Right ventricle myocardium superior (tissue), 1 donor: ENCODE measurements at places on chromosomes 5 and 9. TPM values are rescaled to one million over a fixed set of nuclear protein-coding genes. Genes with fewer than 3 reads are reported as not detected.

GRCh38 chr9:30504502-30504905 is 1879.9 kb upstream of the ACO1 start:
- DNase-seq: no peak

- DNase-seq: no peak
Measured at GRCh38 chr5:66898241-66898995, 298.2 kb downstream of the CD180 start.

S1PR3 gene
- total RNA-seq: 28.2 TPM

- no peak for DNase-seq
Measured at GRCh38 chr9:18849890-18850677, 182.9 kb downstream of the SAXO1 start.

EPB41L4B gene
- 9.9 TPM for total RNA-seq

DMRTA1 gene
- 0.97 TPM for total RNA-seq

GRCh38 chr9:85114799-85115198 is 445.3 kb downstream of the NTRK2 start:
- no peak for DNase-seq

DNA sequence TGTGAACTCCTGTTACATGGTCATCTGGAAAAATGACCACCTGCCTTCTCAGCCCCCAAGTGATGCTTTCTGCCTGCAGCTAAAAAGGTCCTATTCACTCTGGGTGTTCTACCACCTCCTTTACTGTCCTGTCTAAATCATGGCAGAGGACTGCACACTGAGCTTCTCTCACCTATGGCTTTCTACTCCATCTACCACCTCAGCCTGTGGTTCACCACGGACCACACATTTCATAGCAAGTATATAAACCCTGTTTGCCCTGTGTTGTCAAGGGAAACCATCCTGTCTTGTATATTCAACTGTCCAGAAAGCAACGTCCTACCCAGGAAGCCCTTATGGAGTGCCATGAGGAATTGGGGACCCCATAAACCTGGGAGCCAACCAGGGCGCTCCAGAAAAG is 167.4 kb upstream of the ITGA1 start:
- DNase-seq: no peak

GRCh38 chr5:158985492-158985891 is 114.2 kb downstream of the EBF1 start:
- no peak for DNase-seq

CDX1 gene
- not detected for total RNA-seq

DNA sequence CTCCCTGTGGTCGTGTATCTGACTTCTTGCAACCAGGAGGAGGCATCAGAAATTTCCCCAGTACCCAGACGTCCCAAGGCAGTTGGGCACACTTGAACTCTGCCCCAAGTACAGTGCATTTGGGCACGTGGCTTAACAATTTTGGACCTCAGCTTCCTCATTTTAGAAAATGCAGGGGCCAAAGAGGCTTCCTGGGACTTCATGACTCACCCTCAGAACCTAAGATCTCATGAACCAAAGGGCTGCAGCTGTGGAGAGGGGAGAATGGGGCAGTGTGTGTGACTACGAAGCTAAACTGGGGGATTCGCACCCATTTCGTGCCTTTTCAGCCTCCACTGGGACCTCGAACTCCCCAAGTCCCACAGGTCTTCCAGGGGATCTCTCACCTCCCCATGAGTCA is 59.2 kb downstream of the SYK start:
- DNase-seq: no peak

IFNA21 gene
- total RNA-seq: not detected

GRCh38 chr9:90189306-90189705 is 453.3 kb downstream of the DIRAS2 start:
- no peak for DNase-seq

- no peak for DNase-seq
Measured at GRCh38 chr9:21831841-21832509, 29.5 kb downstream of the MTAP start.

DNA sequence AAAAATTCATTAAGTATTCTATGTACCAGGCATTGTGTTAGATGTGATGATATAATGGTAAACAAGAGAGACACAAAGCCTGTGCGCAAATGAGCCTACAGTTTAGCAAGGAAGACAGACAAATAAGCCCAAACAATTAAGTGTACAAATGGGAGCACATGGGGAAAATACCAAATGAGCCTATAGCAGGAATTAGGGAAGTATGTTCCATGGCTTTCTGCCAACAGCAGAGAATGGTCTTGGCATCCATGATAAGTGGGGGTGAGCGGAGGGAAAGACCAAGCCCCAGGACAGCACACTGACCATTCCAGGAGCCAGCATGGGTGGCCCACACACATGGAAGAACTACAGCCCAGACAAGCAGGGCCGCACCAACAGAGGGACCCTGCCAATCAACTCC is 369.7 kb downstream of the DEPDC1B start:
- no peak for DNase-seq

DNA sequence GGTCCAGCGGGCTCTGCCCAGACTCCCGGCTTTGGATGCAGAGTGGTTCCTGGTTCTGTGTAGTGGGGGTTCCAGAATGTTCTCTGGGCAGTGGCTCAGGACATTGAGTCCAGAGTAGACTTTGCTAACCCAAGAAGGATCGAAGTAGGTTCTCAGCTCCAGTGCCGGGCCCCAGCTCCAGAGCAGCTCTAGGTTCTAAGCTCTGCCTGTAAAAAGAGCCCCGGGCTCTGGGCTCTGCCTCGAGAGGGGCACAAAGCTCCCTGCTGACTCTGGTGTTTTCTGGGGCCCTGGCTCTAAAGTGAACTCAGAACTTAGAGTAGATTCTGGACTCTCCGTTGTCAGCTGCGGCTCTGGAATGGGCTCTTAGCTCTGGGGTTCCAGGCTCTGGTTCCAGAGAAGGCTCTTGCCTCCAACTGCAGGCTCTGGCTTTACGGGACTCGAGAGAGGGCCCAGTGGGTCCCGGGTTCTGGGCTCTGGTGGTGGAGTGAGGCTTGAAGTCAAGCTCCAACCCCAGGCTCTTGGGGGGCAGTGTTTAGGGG is 414 bp downstream of the WDR38 start:
- no peak for DNase-seq

DNA sequence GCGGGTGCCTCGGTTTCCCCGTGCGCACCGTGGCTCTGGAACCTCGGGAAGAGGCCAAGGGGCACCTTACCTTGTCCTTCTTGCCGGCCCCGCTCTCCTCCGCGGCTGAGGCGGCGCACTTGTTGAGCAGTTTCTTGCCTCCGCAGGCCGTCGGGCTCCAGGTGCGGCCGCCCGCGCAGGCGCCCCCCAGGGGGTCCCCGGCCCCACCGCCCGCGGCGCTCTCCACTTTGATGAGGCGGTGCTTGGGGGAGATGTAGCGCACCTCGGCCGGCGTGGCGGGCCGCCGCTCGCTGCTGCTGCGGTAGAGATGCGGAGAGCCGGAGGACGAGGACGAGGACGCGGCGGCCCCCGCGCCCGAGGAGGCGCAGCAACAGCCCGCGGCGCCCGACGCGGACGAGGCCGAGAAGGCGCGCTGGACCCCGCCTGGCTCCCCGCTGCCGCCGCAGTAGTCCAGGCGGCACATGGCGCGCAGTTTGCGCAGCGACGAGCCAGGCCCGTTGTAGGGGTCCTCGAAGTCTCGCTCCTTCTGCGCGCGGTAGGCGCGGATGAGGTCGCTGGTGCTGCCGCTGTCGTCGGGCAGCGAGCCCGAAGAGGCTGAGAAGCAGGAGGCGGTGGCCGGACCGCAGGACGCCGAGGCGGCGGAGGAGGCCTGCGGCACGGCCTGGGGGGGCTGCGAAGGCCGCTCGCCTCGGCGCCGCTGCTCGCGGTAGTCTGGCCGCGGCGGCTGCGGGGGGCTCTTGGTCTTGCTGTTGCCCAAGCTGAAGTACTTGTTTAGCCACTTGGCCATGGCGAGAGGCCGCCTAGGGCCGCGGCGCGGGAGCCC is 957 bp downstream of the SHB start:
- no peak for DNase-seq

ARRDC1 gene
- total RNA-seq: 15.7 TPM

IL13 gene
- not detected for total RNA-seq

DNA sequence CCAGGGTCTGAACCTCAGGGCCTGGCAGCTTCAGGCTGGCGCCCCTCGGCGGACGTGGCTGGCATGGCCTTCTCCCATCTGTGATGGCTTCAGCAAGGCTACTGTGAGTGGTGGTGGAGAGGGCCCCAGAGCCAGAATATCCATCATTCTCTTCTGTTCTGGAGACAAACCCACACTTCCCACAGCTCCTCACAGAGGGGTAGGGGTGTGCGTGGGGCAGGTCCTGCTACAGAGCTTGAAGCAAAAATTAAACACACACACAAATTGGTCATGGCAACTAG is 9.6 kb downstream of the GPX3 start:
- peak; percentile 50 for DNase-seq

- no peak for DNase-seq
Measured at GRCh38 chr9:34072868-34073590, 24.3 kb upstream of the UBAP2 start.

DNA sequence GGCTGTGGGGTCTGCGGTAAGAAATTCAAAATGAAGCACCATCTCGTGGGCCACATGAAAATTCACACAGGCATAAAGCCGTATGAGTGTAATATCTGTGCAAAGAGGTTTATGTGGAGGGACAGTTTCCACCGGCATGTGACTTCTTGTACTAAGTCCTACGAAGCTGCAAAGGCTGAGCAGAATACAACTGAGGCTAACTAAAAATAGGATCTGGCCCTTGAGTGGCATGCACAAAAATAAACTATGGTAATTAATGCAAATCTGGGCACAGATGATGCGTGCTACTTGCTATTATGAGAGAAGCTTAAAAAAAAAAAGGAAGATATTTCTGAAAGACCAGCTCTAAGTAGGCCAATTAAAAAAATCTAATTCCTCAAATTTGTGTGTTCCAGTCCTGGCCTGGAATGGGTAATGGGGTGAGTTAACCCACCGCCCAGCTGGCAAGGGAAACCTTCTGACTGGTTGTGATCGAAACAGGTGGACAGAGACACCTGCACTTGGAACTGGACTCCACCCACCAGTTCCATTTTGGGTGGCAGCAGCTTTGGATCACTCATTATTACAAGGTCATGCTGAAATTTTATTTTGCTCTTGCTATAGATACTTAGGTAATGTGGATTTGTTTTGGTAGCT is 26.6 kb upstream of the ZBTB34 start:
- DNase-seq: no peak

DNA sequence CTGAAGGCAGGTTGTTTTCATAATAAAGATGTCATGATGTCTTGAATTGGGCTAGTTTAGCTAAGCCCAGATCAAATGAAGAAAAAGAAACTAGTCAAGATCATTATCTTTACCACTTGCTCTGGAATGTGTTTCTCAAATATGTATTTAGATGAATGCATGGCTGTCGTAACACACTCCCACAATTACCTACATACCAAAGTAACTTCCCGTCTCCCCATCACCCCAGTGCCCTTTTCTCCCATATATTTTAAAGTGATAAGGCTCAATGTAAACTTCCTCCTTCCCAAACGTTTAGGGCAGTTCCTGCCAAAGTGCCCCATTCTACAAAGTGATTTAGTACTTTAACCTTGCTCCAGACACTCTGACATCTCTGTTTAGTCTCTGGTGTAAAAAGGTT is 61.4 kb downstream of the SLC1A3 start:
- no peak for DNase-seq

DNA sequence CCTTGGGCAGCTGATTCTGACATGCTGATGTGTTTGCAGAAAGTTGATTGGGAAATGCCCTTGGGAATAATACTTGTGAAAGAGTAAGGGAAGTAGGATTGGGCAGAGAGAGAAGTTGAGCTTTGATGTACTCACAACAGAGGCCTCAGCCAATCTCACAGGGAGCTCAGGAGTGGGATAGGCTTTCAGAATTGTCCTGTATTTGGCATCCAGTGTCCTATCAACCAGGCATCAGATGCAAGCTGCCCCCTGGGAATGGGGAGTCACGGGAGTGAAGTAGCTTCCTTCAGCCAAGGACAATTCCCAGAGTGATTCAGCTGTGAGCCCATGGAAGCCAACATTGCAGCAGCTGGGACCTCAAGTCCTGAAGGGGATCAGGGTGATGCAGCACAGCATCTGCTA is 39.6 kb downstream of the DMAC1 start:
- peak; percentile 45 for DNase-seq

DNA sequence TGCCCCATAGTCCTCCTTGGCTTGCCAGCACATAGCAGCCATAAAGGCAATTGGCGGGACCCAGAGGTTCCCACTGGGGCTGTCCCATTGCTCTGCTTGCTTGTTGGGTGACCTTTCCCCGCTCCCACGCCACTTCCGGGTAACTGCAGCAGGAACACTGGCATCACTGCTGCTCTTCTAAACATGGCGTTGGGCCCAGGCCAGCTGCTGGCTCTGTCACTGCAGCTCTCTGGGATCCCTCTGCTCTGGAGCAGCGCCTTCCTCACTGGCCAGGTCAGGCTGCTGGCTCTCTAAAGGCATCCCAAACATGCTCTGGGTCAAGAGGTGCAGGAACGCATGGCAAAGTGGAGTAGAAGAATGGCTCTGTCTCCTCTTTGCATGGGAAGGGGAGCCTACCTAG is 92.9 kb downstream of the DRD1 start:
- DNase-seq: peak; percentile 65

DNA sequence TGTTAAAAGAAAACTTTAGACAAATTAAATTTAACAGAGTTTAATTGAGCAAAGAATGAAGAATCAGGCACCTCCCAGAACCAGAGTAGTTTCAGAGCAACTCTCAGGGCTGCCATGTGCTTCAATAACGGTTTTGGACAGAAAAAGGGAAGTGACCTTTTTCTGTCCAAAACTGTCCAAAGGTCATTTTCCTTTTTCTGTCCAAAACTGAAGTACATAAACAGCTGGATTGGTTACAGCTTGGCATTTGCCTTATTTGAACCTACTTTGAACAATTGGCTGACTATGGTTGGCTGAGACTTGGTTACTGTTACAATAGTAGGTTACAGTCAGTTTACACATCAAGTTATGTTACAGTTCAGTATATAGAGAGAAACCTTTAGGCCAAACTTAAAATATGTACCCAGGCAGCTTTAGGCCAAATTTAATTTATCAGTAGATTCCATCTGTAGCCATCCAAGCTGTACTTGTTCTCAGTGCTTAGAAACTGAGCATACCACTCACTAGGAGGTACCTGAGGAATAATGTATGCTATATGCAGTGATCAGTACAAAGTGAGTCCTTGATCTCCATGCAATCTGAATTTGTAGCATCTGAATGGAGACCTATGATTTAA is 44.0 kb downstream of the C9orf85 start:
- DNase-seq: no peak

- no peak for DNase-seq
Measured at GRCh38 chr5:39811381-39811780, 386.6 kb upstream of the DAB2 start.

PCDHB11 gene
- total RNA-seq: 0.73 TPM

YIPF5 gene
- 21.3 TPM for total RNA-seq

DNA sequence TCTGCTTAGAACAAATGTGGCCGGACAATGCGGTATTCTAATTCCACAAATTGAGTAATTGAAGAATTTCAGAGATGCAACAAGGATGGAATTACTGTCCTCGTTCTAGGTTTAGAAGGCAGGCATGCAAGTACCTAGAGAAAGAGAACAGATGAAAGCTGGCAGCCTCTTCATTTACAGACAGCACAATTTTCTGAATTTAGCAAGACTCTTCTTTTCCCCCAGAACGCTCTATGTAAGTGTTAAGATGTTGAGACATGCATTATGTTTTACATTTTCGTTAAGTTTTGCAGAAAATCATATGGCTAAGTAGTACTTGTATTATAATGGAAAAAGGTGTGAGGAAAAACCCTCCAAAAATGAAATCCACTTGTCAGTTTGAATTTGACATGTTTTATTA is 259.5 kb upstream of the ARRDC3 start:
- DNase-seq: no peak

TAF11L5 gene
- total RNA-seq: not detected

GRCh38 chr9:22102146-22103053 is 93.3 kb upstream of the CDKN2B start:
- no peak for DNase-seq
